Foreskin fibroblast (primary cell): ENCODE measurements at places on chromosomes 3 and 15.

DNA sequence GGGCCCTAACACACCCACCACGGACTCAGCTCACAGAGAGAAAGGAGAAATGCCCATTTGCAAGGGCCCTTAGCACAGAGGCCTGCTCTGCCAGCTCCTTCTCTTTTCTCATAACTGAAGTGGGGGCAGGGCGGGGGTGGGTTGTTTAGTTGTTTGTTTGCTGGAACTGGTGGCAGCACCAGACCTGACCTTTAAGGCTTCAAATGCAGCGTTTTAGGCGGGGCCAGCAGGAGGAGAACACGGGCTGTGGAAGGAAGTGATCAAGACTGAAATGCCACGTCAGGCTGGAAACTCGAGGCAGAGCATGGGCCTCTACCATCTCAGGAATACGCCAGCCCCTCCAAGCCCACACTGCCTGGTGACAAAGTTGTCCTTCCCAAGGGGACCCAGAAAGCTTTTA, 9.3 kb downstream of the CACNA2D2 start:
- no peak for DNase-seq

GRCh38 chr3:113532698-113533533, 561 bp downstream of the SIDT1 start:
- DNase-seq, result no peak

GRCh38 chr3:194382892-194383223, 13.3 kb upstream of the LRRC15 start:
- no peak for DNase-seq

- no peak for DNase-seq
Observed at GRCh38 chr3:46946416-46946815, 30.1 kb downstream of the CCDC12 start.

GRCh38 chr3:63095-63765, 133.3 kb upstream of the CHL1 start:
- no peak for DNase-seq

GRCh38 chr15:29873264-29873663, 51.0 kb upstream of the TJP1 start:
- DNase-seq, result peak; percentile 38

DNA sequence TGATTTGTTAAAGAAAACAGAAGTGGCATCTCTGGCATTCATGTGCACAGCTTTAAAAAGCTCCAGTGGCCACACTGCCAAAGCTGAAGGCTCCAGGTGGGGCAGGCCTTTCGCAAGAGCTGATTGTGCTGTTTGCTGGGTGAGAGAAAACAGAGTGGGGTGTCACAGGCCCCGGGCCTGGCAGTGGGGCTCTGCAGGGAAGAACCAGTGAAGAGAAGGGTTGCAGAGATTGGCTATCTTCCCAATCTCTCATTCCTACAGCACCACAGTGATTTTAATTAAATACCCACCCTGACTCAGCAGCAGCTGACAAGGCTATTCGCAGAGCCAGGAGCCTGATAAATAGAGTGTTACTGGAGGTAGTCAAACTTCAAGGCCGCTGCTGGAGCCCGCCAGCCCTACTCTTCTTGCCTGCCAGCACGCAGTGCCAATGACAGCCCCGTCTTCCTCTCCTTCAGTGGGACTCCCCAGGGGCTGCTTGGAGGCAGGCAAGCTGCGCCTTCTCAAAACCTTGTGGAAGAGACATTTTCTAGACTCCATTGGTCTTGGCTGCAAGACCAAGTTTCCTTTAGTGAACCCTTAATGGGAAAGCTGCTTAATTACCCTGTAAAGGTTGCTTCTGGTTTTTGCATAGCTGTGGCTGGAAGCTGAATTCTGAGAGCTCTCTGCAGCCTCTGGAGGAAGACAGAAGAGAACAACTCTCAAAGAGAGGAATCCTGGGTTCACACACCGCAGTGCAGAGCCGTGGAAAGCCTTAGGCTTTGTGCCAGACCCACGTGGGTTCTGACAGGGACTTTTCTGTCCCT, 225.8 kb upstream of the SLCO3A1 start:
- DNase-seq, result no peak

- no peak for DNase-seq
Observed at GRCh38 chr3:44412365-44412764, 65.1 kb downstream of the ZNF445 start.

- DNase-seq, result peak; percentile 33
Observed at GRCh38 chr3:149990423-149990948, 19.8 kb upstream of the PFN2 start.

DNA sequence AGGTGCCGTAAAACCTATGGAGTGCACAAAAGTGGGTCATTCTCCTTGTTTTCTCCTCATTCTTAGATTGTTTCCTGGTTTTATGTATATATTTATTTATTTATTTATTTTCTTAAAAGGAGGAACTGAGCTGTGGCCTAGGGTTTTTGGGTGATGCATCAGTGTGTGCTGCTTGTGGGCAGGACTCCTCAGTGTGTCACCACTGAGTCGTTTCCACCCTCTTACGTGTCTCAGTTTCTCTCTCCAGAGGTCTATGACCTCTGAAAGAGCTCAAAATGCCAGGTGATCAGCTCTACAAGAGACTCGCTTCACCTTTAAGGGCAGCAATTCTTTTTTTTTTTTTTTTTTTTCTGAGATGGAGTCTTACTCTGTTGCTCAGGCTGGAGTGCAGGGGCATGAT, 72.9 kb downstream of the CD200 start:
- DNase-seq, result peak; percentile 27

DNA sequence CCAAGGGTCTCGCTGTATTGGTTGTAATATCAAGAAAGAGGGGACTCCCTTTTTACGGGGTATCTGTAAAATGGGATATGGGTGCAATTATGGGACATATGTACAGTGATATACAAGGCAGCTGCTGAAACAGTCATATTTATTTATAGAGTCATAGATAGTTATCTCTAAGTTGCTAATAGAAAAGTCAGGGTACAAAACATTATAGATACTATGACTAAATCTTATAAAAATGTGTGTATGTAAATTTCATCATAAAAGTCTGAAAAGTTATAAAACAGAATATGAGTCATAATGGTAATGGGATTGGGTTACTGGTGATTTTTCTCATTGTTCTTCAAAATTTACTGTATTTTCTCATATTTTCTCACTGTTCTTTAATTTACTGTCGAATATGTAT, 344.9 kb upstream of the SLCO3A1 start:
- DNase-seq, result no peak

DNA sequence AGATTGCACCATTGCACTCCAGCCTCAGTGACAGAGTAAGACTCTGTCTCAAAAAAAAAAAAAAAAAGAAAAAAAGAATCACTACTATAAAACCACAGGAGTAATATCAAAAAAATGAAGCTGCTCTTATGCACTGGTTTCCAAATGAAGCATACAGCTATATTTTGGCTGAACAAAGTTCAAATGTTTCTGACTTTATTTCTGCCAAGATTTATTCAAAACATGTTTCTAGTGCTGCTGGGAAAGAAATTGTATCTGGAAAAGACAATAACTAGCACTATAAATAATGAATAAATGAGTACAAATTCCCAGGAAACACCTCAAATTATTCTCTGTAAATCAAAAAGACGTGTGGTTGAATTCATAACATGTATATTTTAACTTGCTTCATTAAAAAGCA, 102.5 kb upstream of the MME start:
- DNase-seq, result no peak

- no peak for DNase-seq
Observed at GRCh38 chr15:54810496-54810895, 386.2 kb downstream of the RSL24D1 start.

DNA sequence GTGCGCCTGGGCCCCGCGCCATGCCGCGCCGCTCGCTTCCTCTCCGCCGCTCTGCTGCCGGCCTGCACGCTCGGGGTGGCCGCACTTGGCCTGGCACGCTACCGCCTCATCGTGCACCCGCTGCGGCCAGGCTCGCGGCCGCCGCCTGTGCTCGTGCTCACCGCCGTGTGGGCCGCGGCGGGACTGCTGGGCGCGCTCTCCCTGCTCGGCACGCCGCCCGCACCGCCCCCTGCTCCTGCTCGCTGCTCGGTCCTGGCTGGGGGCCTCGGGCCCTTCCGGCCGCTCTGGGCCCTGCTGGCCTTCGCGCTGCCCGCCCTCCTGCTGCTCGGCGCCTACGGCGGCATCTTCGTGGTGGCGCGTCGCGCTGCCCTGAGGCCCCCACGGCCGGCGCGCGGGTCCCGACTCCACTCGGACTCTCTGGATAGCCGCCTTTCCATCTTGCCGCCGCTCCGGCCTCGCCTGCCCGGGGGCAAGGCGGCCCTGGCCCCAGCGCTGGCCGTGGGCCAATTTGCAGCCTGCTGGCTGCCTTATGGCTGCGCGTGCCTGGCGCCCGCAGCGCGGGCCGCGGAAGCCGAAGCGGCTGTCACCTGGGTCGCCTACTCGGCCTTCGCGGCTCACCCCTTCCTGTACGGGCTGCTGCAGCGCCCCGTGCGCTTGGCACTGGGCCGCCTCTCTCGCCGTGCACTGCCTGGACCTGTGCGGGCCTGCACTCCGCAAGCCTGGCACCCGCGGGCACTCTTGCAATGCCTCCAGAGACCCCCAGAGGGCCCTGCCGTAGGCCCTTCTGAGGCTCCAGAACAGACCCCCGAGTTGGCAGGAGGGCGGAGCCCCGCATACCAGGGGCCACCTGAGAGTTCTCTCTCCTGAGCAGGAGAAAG, 951 bp downstream of the GPR62 start:
- peak; percentile 57 for DNase-seq
